SW 1271 (cell line): ENCODE measurements at places on chromosomes 3 and 15.

- DNase-seq, result no peak
Measured at GRCh38 chr3:94130690-94131089, 67.8 kb downstream of the NSUN3 start.

- DNase-seq, result no peak
Measured at GRCh38 chr3:62832553-62832952, 42.7 kb downstream of the CADPS start.

DNA sequence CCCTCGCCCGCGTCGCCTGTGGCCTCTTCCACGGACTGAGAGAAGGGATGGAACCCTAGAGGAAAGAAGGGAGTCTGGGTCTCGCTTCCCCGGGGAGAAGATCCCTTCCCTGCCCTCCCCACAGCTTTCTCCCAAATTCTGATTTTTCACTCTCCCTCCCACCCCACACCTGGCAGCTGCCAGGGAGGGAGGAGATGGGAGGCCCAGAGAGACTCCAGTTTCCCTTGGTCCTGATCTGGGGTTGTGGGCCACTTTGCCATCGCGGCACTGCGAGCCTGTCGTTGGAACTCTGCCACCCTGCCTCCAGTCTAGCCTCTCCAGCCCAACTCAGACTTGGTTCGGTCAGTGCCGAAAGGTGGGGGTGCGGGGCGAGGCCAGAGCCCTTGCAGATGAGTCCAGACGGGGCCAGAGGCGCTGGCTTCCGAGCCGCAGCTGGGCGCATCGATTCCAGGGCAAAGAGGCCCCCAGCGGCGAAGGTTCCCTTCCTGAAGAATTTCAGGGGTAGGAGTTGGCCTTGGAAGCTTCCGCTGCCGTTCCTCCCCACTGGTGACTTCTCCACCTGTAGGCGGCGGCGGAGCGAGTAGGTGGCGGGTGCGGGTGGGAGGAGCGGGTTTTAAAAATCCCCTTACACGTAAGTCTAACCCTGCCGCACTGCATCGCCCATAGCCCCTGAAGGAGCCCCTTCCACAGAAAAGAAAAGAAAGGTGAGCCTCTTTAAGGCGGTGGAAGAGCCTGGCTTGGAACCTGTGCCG, 5.2 kb downstream of the WNT5A start:
- DNase-seq, result no peak

DNA sequence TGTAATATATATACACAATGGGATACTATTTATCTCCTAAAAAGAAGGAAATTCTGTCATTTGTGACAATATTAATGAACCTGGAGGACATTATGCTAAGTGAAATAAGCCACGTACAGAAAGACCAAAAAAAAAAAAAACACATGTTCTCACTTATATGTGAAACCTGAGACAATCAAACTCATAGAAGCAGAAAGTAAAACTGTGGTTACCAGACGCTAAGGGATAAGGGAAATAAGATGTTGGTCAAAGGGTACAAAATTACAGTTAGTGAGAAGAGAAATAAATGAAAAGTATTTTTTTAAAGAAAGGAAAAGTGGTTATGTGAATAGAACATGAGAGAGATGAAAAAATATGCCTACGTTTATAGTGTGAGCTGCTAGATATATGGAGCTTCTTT, 101.1 kb downstream of the CPNE4 start:
- DNase-seq, result no peak

DNA sequence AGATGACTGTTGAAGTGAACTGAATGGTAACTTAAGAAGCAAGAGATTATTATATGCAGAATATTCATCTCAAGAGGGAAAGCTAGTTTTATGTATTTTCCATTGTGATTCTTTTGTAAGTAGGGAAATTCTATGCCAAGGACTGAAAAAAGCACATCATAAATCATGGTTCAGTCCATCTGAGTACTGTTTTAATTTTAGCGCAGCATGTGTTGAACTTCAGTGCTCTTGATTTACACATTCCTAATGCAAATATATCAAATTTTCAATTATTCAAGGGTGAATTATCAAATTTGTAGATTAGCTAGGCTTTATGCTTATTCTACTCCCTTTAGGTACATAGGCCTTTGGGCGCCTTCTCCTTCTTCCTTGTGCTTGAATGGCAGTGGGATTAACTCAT, 50.3 kb upstream of the TCF12 start:
- no peak for DNase-seq

DNA sequence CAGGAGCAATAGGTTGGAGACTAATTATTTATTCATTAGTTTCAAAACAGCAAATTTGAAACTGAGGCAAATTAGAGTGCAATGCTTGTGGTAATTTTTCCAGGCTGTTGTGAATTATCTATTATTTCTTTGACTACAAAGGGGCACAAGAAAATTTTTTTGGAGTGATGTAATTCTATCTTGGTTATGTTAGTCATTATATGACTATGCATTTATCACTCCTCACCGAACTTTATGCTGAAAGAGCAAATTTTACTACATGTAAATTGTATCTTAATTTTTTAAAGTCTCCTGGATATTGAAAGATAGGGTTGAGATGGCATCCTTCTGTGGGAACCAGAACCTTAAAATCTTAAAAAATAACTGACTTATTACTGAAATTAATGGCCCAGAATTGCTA, 320.0 kb upstream of the ROBO1 start:
- peak; percentile 4 for DNase-seq

DNA sequence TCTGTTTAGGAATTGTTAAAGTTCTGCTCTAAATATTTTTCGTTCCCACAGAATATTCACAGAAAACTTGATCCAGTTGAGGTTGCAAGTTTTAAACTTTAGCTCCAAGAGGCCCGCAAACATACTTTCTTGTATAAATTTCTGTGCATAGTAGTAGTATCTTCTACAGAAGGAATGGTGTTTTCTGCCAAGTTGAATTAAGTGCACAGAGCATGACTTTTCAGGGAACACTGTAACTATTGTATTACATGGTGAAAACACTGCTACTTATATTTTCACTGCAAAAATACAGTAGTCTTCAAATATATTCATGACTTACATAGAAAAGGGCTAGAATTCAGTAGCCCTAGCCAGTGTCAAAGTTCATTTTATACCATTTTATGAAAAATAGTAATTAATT, 67.0 kb downstream of the SUCNR1 start:
- no peak for DNase-seq

DNA sequence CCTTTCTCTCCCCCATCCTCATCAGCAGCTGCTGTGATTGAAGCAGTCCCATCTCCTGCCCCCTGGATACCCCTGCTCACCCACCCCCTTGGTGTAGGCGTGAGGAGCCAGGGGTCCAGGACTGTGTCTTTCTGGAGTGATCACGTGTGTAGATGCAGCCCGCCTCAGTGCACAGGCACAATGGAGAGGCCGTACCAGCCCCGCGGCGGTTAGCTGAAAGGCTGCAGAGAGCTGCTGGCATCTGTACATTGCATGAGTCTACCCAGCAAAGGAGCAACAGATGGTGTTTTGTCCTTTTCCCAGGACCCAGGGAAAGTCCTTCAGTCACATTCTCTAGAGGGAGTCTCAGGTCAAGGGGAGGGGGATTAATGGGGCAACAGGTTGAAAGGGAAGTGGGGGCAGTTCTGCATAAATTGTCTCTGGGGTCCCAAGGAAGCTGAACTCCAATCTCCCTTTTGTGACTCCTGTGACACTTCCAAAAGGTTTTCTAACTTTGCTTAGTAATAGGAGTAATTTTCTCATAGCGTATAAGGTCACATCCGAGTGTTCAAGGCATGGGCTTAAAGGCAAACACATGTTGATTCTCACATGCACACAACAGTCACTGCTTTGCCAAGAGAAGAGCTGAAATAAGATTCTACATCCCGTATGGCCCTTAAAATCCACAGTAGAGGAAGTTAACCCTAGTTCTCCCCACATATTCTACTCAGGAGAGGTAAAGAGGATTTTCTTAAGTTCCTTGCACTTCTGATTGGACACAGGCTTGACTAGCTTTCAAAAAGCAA, 7.1 kb downstream of the CSPG5 start:
- no peak for DNase-seq

- DNase-seq, result no peak
Measured at GRCh38 chr15:55816017-55816416, 73.1 kb upstream of the PRTG start.

GRCh38 chr3:53693451-53693850, 152.8 kb downstream of the CHDH start:
- DNase-seq, result no peak

GRCh38 chr3:128078322-128078721, 26.1 kb downstream of the SEC61A1 start:
- no peak for DNase-seq

- DNase-seq, result peak; percentile 15
Measured at GRCh38 chr3:153513236-153513635, 351.2 kb downstream of the RAP2B start.

- DNase-seq, result no peak
Measured at GRCh38 chr15:75947092-75947491, 43.4 kb downstream of the FBXO22 start.

DNA sequence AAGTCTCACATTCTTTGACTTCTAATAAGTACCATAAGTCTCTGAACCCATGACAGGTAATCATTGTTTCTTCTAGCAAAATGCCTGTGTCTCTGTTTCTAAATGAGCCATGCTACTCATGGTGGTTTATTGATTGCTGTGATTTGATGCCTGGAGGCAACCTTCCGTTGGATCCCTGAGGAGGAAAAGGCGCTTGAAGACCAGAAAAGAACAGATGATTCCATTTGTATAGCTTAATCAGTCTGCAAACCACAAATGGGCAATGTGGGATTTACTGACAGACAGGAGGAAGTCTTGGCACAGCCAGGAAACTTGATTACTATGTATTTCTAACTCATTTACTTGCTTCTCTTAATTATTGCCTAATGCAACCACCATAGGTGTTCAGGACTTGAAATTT, 103.1 kb upstream of the MRPL3 start:
- no peak for DNase-seq

GRCh38 chr3:102133376-102133775, 284.1 kb downstream of the NFKBIZ start:
- no peak for DNase-seq

- peak; percentile 98 for DNase-seq
Measured at GRCh38 chr15:64443747-64444621, 16.4 kb upstream of the ZNF609 start.
